ENCODE measurements at places on chromosomes 6 and 20.
A peak's percentile ranks its signal among the peaks of the same experiment; 100 is the strongest.

DNA sequence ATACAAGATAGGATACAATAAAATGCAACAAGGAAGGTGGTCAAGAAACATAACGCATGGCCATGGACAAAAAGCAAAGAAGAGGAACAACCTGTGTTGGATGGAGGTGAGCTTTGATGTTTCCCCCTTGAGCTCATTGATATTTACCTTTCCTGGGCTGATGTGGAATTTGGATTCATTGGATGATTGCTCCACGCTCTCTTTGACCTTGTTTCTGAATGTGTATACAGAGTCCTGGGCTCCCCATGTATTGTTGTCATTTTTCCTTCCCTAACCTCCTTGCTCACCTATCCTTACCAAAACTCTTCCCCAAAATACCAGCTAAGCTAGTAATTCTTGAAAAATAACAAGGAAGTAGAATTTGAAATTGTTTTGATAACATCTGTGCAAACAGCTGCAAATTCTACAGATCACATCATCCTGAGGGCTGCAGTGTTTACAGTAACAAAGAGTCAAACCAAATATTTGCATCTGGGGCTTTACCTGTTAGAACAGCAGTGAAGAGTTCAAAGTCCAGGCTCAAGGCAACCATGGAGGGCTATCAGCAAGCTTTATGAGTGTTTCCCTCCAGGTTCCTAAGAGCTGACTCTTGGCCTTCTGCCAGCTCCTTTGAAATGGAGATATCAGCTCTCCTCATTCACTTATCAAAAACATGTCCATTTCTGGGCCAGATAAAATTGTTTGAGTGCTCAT, 214.3 kb upstream of the MARCKS start:
- peak; percentile 76 for DNase-seq

DNA sequence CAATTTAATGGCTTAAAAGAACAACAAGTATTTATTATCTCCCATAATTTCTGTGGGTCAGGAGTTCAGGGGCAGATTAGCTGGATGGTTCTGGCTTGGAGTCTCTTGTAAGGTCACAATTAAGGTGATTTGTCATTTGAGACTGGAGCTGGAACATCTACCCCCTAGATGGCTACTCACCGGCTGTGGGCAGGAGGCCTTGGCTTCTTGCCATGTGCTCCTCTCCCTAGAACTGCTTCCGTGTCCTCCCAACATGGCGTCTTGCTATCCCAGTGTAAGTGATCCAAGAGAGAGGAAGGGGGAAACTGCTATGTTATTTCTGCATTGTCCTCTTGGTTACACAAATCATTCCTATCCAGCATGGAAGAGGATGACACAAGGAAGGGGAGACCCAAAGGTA, 210.2 kb upstream of the ECI2 start:
- DNase-seq = no peak

DNA sequence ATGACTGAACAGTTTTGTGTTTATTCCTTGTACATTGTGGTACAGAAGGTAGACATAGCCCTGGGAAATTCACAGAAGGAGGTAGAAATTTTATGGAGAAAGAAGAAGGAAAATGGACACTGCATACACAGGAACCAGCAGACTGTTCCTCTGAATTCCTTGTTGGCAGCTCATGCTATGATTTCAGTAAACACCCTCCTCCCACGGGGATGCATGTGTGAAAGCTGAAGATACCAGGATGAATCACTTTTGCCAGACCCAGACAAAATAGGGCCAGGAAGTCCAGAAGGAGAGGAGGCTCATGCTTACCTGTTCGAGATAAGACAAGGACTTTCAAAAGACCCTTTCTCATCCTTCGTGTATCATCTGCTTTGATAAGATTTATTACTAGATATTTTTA, 110.3 kb upstream of the GGTLC1 start:
- no peak for DNase-seq

GRCh38 chr20:31709939-31710338, 12.7 kb downstream of the BCL2L1 start:
- DNase-seq = no peak

- peak; percentile 43 for DNase-seq
Measured at GRCh38 chr6:136989571-136990241, 55.1 kb downstream of the IL20RA start.

GRCh38 chr20:56933331-56933698, 304.2 kb downstream of the TFAP2C start:
- DNase-seq = no peak

DNA sequence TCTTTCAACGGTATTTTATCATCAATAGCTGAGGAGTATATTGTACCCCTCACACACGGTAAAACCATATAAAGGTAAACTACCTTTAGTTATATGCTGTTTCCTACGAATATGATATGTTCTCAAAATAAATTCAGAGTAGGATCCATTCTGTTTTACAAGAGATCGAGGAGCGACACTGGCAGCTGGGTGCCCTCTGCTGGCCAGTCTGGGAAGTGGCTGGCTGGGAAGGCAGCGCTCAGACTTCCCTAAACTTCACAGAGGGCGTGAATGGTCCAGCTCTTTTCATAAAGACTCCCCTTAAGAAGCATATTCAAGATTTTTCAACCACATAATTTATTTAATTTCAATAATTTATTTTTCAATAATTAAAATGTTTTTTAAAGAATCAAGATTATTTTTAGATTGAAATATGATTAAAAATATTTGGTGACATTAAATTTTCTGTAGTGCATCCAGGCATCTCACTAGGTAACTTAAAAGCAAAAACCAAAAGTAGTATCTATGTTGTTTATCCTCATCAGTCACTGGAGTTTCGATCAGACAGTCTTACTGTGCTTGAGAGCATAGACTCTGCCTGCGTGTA, 187.5 kb upstream of the PDE10A start:
- DNase-seq = peak; percentile 57

- no peak for DNase-seq
Measured at GRCh38 chr6:109241199-109241598, 141.1 kb downstream of the CD164 start.

GRCh38 chr20:45341939-45342854, 6.0 kb downstream of the SDC4 start:
- DNase-seq = peak; percentile 38

DNA sequence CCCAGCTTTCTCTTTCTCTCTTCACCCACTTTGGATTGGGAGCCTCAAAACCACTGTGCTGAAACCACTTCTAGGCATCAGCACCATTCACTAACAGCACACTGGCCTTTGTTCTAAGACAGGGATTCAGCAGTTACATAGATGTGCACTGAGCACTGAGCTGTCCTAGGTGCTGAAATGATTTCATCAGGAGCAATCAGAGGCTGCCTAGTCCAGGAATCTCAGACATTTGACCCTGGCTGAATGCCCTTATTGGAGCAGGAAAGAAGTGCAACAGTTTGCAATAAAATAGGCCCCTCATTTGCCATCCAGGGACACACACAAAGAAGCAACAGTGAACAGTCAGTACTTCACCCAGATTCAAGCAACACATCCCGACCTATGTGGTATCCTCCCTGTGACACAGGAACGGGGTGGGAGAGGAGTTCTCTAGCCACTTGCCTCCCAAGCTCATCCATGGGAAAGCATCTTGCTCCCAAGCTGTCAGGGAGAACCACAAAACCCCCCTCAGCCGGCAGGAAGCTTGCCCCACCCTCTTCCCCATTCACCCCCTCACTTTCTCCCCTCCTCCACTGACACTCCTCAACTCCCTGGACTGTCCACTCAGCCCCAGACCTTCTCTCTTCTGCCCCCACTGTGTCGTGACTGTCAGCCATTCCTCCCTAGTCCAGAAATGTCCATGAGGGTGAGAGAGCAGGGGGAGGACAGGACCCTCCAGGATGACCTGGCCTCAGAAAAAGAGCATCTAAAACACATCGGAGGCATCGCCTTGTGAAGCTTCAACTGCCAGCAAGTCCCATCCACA, 304.4 kb downstream of the PREX1 start:
- DNase-seq = no peak

- DNase-seq = no peak
Measured at GRCh38 chr20:45822857-45823256, 4.3 kb downstream of the TNNC2 start.

GRCh38 chr20:49620364-49621240, 52.7 kb upstream of the PTGIS start:
- DNase-seq = no peak

DNA sequence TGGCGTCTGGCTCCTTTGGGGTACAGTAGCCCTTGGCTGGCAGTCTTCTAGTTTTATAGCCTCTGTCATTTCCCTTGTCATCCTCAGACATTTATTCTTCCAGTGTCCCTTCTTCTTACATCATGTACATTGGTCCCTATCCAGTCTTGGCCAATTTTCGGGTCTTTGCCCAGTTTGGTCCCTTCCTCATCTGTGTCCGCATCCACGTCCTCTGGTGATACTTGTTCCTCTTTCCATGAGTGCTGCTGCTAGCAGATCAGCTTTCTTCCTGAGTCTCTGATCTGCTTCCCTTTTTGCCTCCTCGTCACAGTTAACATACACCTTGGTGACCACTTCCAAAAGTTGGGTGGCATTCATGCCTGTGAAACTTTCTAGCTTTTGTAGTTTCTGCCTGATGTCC, 86.2 kb upstream of the GPR6 start:
- no peak for DNase-seq

DNA sequence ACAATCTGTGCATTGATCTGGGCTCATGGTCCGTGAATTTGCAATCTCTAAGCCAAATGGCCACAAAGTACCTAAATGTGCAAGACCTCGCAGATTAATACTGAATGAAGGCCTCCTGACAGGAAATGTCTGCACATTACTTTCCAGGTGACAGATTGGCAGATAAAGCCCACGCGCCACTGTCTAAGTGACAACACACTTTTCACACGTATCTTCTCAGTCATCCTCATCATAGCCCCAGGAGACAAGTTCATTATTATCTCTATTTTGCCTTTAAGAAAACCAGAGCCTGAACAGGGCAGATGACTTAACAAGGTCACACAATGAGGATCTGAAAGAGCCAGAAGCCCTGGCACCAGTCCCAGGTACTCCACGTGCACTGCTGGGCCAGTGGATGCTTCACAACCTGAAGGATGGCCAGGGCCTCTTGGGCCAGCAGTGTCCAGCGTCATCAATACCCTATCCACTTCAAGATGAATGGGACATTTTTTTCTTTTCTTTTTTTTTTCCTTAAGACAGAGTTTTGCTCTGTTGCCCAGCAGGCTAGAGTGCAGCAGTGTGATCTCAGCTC, 266.3 kb downstream of the PTPRT start:
- DNase-seq = no peak

GRCh38 chr6:109002051-109002697, 92.5 kb downstream of the SESN1 start:
- no peak for DNase-seq

DNA sequence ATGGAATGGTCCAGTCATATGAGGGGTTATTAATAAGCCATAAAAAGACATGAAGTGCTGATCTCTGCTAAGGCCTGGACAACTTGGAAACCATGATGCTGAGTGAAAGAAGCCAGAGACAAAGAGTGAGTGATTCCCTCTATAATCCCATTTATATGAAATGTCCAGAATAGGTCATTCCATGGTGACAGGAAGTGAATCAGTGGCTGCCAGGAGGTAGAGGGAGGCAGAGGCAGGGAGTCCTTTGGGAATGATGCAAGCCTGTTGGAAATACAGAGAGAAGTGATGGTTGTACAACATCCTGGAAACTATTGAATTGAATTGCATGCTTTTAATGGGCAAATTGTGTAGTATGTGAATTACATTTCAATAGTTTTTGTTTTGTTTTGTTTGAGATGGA, 26.4 kb downstream of the ANKRD60 start:
- no peak for DNase-seq

DNA sequence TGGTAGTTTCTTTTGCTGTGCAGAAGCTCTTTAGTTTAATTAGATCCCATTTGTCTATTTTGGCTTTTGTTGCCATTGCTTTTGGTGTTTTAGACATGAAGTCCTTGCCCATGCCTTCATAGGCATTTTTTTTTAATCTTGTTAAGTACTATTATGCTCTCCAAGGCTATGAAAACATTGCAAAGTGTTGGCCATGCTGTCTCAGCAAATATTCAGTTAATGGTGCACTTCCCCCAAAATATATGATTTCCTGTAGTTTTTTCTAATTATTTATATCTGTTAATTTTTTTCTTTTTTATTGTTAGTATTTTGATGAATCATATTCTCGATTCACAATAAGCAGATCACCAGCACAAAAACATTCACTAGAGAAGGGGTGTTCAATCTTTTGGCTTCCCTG, 806.1 kb upstream of the FLRT3 start:
- DNase-seq = no peak

DNA sequence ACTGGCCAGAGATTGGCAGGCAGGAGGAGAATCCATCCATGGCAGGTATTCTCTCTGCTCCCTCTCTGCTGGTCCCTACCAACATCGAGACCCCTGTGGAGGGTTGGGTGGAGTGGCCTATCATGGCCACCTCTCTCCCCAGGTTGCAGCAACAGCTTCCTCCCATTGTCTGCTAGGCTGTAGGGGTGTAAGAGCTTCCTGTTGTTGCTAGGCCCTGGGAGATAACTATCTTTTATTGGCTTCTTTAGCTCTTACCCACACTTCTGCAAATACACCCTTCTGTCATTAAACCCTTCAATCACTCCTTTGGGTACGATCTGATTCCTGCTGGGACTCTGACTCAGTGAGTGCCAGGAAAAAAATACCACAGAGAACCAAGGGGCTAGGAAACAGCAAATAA, 66.6 kb upstream of the FAM184A start:
- no peak for DNase-seq

- no peak for DNase-seq
Measured at GRCh38 chr6:170282512-170283158, 8.2 kb downstream of the DLL1 start.

DNA sequence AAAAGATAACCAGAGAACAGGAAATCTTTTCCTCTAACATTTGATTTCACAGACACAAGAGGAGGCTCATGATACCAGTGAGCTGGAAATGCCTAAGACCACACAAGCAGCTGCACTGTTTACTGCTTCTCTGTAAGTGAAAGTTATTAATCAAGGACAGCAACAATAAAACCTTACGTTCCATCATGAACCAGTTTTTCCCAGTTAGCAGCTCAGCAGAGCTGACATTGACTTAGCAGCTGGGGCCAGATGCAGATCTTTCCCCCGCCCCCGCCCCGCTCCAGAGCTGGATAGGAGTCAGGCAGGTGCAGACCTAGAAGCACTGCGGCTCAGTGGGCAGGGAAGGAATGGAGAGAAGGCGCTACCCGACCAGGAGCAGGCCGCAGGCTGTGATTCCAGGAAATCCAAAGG, 275.2 kb downstream of the GMDS start:
- peak; percentile 18 for DNase-seq

- no peak for DNase-seq
Measured at GRCh38 chr20:15582146-15582760, 991.0 kb downstream of the KIF16B start.

GRCh38 chr6:130934848-130935585, 107.8 kb downstream of the SMLR1 start:
- DNase-seq = no peak

- no peak for DNase-seq
Measured at GRCh38 chr6:100455230-100456124, 9.2 kb downstream of the SIM1 start.

GRCh38 chr20:20233041-20233514, 134.8 kb upstream of the INSM1 start:
- DNase-seq = no peak

DNA sequence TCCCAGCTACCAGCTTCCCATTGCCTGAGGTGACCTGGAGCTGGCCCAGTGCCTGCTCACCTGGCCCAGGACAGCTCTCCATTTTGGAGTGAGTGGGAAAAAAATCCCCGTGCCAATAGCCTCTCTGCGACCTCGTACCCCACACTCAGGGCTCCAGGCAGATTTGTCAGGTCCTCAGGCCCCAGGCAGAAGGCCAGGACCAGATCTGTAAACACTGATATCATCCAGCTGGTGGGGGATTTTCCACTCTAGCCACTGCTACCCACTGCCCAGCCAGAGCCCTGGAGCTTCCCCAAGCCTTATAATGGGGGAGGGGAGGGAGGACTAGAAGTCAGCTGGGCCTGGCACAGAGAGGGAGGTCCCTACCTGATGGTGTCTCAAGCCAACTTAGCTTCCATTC, 1.3 kb upstream of the PGC start:
- DNase-seq = no peak

Data from NCI-H774 (cell line).